Lung (tissue), 17 donors: ENCODE measurements at places on chromosomes 2 and 18.
A peak's percentile ranks its signal among the peaks of the same experiment; 100 is the strongest.

DNA sequence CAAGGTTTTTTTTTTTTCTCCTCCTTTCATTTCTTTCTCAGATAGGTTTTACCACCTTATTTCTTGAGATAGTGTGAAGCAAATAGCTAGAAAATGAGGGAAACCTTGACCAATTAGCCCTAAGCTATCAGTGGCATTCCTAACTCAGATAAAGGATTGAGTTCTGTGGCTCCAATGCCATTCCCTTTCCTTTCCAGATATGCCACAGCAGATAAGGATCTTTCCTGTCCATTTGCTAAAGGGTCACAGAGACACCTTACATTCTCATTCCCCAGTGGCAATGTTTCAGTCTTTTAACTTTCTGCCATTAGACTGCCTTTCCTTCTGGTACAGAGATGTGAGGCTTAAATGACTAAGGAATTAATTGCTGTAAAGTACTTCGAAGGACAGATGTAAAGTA, 81.7 kb downstream of the MGAT5 start:
- no peak for DNase-seq

DNA sequence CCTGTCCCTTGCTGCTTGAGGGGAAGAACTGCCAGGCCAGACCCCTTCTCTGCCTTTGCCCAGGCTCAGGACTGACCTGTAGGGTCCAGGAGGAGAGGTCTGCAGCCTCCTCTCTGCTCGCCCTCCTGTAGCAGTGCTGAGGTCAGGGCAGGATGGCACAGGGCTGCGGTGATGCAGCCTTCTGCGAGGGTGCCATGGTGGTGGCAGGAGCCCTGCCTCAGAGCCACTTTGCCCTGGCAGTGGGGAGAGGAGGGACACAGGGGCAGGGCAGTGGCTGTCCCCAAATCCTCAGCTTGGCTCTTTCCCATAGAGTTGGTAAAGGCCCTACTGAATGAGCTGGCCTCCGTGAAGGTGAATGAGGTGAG, 884 bp downstream of the PROM2 start:
- no peak for DNase-seq

- no peak for DNase-seq
These were observed 791.0 kb upstream of the RAB6C start for GRCh38 chr2:129188451-129188850.

GRCh38 chr18:75351409-75351808, 76.1 kb downstream of the SMIM21 start:
- no peak for DNase-seq

GRCh38 chr18:57889841-57890240, 86.7 kb upstream of the ATP8B1 start:
- no peak for DNase-seq

GRCh38 chr18:24248359-24248758, 109.5 kb downstream of the CABYR start:
- DNase-seq: no peak

DNA sequence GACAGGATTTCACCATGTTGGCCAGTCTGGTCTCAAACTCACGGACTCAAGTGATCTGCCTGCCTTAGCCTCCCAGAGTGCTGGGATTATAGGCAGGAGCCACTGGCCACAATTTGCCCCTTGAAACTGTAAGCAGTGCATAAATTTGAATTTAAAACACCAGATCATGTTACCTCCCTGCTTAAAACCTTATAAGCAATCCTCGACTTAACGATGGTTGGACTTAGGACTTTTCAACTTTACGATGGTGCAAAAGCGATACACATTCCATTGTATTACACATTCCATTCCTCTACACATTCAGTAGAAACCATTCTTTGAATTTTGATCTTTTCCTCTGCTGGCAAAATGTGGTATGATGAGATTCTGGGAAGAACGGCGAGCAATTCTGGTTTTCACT, 23.2 kb upstream of the EFR3B start:
- no peak for DNase-seq

GRCh38 chr18:54240629-54241107, 16.2 kb upstream of the MBD2 start:
- DNase-seq: no peak

GRCh38 chr2:8076448-8077342, 605.2 kb upstream of the ID2 start:
- DNase-seq: no peak

DNA sequence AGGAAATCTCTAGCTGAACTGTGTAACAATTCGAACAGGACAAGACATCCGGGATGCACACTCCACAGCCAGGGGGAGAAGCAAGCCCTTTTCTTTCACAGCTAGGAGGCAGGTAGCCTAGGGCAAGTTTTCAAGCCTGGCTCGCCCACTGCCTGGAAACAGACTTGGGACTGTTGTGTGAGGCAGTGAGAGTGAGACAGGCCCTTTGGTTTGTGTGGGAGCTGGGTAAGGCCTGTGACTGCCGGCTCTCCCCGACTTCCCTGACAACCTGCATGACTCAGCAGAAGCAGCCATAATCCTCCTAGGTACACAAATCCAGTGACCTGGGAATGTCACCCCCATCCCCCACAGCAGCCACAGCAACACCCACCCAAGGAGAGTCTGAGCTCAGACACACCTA, 179.7 kb downstream of the WDPCP start:
- DNase-seq: no peak

DNA sequence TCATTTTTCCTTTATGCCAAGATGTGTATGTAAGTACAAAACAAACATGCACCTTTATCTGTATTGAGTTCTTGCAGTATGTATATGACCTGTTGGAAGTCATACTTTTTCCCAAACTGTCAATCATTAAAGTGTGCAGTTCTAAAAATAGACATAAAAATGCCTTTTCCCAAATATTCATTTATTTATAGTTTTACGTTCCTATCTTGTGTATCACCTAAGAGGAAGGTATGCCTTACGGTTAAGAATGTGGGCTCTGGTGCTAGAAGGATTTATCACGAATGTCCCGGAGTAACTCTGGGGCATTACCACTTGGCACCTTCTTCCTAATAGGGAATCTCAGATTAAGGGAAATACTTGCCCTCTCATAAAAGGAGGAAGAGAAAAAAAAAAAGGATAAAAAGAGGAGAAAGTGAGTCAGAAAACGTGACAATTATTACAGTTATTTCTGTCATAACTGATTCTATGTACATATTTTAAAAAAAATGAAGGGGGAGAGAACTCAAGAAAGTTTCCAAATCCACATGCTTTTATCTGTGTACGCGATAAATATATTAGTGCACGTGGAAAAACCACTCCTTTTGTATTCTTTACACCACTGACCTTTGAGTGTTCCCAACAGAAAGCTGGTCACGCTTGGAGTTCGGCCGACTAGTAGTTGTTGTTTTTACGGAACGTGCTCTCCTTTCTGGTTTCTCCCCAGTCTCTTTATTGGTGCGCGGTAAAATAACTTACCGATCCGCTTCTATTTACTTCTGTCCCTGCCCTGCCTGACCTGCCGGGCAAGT, 721 bp downstream of the MCEE start:
- peak; percentile 20 for DNase-seq

DNA sequence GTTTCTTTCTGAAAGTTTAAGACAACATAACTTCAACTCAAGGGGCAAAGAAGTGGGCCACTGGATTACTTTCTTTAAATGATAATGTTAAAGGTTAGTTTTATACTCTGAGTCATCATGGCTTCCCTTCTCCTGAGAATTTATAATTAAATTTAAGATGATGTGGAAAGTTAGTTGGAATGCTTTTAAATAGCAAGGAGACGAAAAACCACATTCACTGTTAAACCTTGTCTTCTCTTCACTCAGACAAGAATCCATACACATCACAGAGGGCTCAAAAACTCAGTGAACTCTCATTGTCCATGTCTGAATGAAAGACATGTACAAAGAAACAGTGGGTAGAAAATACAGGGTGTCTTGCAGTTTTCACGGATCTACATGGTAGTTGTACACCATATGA, 65.6 kb downstream of the COL5A2 start:
- no peak for DNase-seq

DNA sequence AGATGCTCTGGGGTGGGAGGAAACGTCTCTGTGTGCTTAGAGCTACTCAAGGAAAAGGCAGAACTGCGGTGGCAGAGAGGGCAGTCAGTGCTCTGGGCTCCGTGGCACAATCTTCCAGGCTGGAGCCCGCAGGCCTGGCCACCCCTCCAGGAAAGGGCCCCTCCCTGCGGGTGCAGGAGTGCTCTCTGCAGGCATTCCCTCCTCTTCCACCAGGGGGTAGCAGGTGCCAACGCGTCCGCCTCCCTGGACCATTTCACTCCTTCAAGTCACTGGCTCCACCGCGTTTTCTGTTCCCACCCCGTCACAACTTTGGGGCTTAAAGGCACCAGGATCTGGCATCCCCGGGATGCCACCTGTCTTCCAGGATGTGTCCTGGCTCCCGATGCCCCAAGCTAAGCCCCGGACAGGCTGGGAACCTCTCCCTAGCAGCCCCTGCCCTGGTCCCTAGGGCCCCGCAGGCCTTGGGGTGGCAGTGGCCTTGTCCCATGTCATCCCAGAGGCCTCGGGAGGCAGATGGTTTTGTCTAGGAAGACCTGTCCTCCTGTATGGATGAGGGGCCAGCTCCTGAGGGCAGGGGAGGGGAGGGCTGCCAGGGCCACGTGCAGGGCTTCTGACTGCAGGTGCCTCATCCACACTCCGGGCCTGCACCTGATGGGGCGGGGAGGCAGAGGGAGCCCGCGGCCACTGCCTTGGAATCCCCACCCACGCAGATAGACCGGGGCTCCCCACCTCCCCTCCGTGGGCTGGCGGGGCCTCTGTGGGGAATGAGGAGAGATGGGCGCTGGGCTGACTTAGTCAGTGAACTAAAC, 26.4 kb downstream of the KCNIP3 start:
- no peak for DNase-seq

DNA sequence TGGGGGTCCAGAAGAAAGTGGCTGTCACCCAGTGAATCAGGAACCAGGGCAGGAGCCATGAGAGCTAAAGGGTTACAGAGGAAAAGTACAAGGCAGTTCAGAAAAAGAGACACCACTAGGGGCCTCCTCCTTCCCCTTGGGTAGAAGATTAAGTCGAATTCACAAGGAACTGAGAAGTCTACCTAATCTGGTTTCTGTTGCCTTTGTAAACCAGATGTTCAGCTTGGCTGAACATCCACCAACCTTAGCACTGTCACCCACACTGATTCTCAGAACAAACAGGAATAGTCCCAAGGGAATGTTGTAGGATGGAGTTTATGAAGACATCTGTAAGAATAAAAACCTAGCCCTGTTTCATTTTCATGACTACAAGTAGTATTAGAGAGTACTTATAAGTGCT, 90.4 kb upstream of the NOSTRIN start:
- DNase-seq: no peak

- no peak for DNase-seq
These were observed 160.9 kb upstream of the SMIM21 start for GRCh38 chr18:75588412-75588811.

- no peak for DNase-seq
These were observed 28.1 kb downstream of the CCDC68 start for GRCh38 chr18:54931152-54931551.

DNA sequence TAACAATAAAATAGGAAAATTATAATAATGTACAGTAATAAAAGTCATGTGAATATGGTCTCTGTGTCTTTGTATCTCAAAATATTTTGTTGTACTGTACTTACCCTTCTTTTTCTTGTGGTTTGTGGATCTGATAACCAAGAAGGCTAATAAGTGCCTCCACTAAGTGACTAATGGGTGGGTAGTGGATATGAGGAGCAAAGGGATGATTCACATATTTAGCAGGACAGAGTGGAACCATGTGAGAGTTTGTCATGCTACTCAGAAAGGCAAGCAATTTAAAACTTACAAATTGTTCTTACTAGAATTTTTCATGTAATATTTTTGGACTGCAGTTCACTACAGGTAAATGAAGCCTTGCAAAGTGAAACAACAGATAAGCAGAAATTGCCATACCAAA, 1241.2 kb upstream of the CDH2 start:
- no peak for DNase-seq

- no peak for DNase-seq
These were observed 1037.7 kb upstream of the KLHL29 start for GRCh38 chr2:22347306-22347705.

DNA sequence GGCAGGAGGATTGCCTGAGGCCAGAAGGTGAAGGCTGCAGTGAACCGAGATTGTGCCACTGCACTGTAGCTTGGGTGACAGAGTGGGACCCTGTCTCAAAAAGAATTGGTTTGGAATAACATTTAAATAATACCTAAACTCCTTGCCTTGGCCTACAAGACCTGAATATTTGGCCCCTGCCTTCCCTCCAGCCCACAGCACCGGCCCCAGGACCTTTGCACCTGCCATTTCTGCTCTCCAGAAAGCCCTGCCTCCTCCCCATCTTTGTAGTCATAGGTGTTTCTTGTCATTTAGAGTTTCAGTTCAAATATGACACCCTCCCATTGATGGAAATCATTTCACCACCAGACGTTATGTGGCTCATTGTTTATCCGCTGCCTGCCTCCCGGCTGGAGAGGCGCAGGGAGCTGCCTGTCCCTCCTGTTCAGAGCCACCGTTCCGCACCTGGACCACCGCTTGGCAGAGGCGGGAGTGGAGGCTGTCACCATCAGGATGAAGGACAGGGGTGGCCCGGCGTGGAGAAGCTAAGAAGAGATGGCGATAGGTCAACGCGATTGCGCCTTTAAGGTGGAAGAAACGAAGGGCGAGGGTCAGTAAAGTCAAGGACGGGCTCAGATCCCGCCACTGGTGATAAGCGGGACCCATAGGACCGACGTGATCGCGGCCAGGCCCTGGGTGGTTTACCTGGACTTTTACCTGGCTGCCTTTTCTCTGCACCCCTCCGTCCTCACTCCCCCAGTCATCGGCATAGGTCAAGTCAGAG, 638 bp upstream of the LPIN1 start:
- DNase-seq: no peak

DNA sequence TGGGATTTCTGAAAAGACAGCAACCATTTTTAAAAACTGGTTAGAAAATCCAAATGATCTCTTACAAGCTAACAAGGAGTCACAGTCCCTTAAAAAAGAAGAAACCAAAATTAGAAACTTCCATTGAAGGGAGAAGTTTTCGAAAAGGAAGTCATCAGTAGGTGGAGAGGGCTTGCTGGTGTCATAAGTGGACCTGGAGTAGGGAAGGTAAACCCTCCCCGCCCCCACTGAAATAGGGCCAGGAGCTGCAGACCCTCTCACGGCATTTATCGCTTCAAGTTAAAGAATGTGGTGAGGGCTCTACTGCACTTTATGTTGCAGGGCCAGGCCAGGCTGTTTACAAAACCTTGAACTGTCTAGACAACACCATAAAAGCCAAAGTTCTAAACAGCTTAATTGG, 2.9 kb downstream of the HOXD11 start:
- DNase-seq: no peak

- no peak for DNase-seq
These were observed 72.9 kb downstream of the ZBTB7C start for GRCh38 chr18:48336332-48336731.

DNA sequence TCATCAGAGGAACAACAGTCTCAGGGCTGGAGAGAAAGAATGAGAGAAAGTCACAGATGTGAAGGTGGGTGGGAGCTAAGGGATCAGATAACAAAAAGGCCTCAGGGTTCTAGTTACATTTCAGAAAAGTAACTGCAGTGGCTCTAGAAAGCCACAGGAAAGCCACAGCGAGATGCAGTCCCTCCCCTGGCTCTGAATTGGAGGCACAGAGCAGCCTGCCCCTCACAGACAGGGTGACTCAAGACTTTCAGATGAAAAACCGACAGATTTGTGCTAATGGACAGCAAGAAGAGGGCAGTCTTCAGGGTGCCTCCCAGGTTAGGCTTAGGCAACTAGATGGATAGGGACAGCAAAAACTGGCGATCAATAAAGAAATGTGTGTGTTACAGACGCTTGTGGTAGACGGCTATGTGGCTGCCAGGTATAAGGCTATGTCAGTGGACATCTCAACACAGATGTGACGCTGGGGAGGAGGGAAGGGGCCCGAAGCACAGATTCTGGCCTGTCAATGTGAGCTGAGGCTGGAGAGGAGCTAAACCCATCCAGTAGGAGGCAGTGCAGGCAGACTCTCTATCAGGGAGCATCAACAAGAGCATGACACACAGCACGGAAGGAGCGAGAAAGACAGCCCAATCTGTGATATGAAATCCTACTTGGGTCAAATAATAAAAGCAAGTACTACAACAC, 26.2 kb downstream of the UNC50 start:
- no peak for DNase-seq
